ENCODE measurements at places on chromosomes 5 and 9.

DNA sequence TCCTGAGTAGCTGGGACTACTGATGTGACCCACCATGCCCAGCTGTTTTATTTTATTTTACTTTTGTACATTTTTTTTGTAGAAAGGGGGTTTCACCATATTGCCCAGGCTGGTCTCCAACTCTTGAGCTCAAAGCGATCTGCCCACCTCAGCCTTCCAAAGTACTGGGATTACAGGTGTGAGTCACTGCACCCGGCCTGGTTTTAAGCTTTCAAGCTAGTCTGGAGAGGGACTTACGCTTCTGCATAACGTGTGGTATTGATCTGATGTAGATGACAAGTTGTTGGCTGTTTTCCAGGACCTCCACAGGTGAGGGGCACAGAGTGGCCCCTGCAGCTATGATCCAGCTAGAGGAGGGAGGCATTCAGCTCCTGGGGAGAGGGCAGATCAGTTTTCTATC, 6.8 kb upstream of the CCL21 start:
- no peak for DNase-seq

GRCh38 chr9:16329671-16330113, 540.8 kb downstream of the BNC2 start:
- no peak for DNase-seq

DNA sequence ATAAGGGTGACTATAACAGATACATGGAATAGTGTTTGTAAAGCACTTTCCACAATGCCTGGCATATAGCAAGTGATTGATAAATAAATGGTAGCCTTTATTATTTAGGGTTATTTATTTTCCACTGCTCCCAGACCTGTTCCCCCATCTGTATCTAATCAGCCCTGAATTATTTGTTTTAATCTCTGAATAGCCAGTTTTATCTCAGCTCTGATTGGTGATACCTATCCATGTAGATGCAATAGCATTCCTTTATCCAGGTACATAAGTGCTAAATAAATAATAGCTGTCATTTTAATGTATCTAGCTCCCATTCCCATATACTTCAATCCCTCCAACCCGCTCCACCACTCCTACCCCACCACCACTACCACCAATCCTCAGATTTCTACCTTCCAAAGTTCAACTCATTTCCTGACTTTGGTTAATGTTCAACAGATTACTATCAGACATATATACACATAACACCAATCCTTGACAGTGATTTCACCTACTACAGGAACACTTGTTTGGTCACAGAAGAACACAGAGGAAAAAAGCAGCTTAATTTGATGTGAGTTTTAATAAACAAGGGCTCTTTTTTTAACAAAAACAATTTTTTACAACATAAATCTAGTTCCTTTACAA, 14.0 kb downstream of the PRKAA1 start:
- DNase-seq, result no peak

DNA sequence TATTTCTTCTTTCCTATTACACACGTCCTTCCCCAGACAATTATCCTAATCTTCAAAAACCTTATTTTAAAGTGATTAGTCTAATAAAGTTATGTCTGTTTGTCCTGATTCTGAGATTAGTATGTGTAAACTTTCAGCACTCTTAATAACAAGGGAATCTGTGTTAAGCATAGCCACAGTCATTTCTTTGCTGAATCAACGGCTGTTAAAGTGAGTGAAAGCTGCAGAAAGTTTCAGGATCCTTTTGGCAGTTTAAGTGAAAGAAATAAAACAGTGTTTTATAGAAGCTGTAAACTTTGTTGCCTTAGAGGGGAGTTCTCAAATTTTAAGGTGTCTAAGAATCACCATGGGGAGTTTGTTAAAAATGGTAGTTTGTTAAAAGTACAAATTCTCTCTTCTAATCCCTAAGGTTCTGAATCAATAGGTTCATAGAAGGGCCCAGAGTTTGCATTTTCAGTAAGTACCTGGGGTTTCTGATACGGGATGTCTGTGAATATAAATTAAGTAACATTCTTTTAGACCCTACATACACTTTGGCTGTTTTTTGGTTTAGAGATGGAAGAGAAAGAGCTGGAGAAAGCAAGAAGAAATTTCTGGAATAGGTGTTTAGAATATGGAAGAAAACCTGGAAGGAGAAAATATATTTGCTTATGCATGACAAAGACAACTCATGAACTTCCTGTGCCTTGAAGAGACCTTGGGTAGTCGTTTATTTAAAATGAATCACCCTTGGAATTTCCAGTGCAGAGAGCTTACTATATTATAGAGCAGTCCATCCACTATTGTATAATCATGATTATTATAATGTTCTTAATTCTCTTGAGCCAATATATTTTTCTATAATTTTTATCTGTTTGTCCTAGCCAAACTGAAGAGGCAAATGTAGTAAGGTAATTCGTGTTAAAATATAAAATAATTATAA, 45.7 kb downstream of the SCAMP1 start:
- peak; percentile 77 for DNase-seq

GRCh38 chr5:97778451-97778850, 595.4 kb upstream of the RIOK2 start:
- peak; percentile 6 for DNase-seq

- DNase-seq, result no peak
These were observed 357.5 kb downstream of the TAF11L14 start for GRCh38 chr5:17991775-17992174.

GRCh38 chr5:93724791-93725190, 16.6 kb downstream of the POU5F2 start:
- peak; percentile 19 for DNase-seq
